Activated CD4-positive, alpha-beta memory T cell treated with anti-CD3 and anti-CD28 coated beads for 36 hours (primary cell): ENCODE measurements at places on chromosomes 4 and X.

GRCh38 chr4:112296949-112297880, at the start of gene ALPK1:
Gene ALPK1 (plus strand): TSS chr4:112297369.
- DNase-seq: no peak

DNA sequence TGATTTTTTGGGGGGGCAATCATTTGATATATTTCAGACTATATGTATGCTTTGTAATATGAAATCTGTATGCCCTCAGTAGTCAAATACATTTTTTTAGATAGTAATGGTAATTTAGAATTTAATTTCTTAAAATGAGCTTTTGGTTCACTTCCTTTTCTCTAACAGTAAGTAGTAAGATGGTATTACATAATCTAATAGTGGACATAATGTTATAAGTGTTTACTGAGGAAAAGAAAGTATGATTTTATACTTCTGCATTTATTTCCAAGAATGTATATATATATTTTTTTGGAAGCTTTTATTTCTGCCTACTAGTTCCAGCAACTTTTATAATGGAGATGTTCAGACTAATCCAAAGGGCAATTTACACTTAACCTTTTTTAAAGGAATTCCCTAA, 1450.7 kb upstream of the TENM3 start:
- no peak for DNase-seq

DNA sequence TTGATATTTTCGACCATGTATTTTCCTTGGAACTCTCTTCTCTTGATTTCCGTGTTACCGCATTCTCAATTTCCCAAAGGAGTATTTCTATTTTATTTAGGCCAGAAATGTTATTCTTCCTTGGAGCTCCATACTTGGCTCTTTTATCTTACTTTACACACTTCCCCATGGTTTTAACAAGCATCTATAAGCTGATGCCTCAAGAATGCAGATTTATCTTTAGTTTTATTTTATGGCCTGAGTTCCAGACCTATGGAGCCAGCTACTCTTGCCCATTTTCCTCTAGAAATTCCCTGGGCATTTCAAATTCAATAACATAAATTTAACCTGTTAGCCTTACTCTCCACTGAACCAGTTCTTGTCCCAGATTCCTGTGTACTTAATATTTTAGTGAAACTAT, 43.7 kb downstream of the SULT1E1 start:
- DNase-seq: no peak

DNA sequence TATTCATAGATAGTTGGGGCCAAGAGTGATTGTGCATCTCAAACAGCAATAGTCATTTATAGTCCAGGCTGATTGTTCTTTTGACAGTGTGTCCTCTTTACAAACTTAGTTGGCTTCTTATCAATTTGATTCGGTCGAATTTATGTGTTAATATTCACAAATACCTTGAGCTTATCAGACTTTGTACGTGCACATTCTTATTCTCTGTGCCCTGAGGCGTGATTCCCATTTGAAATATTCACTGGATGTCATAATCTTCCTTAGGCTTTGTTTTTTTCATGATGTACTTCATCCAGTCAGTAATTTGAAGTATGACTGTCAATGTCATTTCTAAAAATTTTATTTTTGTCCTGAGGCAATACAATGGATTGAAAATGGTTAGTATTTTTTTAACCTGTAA, 263.5 kb upstream of the PCDH7 start:
- DNase-seq: no peak

GRCh38 chrX:101370888-101371504, 15.0 kb downstream of the BTK start:
- DNase-seq: no peak

- DNase-seq: no peak
Measured at GRCh38 chr4:13992975-13993520, 365.5 kb upstream of the BOD1L1 start.

- no peak for DNase-seq
Measured at GRCh38 chr4:73387552-73387951, 16.5 kb upstream of the ALB start.

DNA sequence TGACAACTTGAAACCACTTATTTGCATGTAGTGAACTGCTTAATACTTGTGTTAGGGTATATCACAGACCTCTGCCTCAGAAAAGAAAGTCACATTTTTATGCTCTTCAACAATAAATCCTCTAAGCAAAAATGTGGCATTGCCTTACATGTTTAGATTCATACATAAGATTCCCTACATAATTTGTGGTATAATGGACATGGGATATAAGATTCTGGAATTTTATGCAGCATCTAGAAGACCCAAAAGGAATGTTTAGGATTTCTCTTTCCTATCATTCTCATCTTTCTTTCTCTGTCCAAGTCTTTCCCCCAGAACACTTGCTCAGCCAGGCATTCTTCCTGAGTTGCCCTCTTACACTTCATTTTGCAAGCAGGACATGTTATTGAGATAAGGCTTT, 37.7 kb upstream of the TET2 start:
- DNase-seq: no peak

GRCh38 chr4:19193274-19193981, 1058.3 kb upstream of the SLIT2 start:
- DNase-seq: no peak

GRCh38 chr4:168551211-168551610, 54.4 kb downstream of the PALLD start:
- no peak for DNase-seq

GRCh38 chr4:8207314-8207713, 8.2 kb downstream of the SH3TC1 start:
- DNase-seq: no peak

- no peak for DNase-seq
Measured at GRCh38 chr4:40956721-40957255, 207.0 kb downstream of the NSUN7 start.

- DNase-seq: no peak
Measured at GRCh38 chr4:54005475-54005874, 58.9 kb downstream of the CHIC2 start.

- no peak for DNase-seq
Measured at GRCh38 chr4:20474119-20474518, 222.4 kb downstream of the SLIT2 start.

DNA sequence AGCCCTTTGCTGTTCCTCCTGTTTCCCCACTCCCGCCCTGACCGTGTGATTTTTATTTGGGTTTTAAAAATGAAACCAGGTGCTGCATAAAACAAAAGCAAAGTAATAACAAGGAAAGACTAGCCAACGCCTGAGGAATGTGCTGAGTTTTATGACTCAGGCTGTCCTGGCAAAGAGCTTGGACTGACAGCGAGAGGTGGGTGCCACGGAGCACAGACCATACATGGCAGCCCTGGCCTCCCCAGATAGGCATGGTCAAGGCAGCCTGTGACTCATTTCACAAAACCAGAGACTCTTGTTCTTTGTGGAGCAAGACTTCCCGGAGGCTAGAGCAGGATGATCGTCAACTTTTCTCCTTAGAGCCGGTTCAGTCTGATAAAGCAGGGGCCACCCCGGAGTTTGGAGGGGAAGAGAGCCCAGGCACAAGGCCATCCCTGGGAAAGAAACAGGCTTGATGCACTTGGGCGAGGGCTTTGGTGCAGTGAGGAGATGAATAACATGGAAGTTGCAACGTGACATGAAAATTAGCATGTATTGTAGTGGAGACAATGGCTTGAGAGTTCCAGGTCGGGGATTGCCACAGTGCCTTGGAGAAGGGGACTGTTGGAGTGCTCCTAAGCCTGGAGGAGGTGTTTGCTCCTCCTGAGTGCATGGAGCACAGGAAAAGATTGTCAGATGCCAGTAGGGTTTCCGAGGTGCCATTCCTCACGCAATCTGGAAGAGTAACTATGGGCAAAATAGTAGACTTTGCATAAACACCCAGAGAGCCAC, 54.8 kb downstream of the C4orf51 start:
- peak; percentile 39 for DNase-seq

DNA sequence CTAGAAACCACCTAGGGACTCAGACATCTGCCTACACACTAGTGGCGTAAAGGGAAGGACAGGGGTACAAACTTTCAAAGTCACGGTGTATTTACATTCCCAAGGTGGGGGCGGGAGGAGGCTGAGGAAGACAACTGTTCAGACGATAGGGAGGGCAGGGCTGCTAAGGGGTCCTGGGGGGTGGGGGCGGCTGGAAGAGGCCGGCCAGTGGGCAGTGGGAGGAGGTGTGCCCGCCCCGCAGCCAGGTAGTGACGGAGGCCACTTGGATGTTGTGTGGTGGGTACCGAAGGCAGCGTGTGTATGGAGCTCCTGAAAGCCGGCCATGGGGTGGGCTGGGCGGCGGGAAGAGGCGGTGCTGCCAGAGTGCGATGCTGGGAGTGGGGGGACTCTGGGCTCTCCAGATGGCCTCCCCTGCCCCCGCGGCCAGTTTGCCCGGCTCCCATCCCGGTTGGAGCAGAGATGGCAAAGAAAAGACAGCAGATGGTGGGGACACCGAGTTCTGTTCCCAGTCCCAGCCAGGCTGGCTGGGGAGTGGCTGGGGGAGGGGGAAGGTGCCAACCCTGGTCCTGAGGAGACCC, 24.2 kb downstream of the L1CAM start:
- DNase-seq: no peak

DNA sequence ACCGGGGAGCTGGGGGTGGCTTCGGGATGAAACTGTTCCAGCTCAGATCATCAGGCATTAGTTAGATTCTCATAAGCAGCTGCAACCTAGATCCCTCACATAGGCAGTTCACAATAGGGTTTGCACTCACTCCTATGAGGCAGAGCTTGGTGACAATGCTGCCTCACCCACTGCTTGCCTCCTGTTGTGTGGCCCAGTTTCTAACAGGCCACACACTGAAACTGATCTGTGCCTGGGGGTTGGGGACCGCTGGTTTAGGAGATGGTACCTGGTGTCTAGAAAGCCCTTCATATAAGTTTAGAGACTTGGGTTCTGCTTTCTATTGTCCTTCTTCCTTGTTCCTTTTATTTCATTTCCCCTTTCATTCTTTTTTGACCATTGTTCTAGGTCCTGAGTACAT, 234.2 kb downstream of the FRAS1 start:
- no peak for DNase-seq

DNA sequence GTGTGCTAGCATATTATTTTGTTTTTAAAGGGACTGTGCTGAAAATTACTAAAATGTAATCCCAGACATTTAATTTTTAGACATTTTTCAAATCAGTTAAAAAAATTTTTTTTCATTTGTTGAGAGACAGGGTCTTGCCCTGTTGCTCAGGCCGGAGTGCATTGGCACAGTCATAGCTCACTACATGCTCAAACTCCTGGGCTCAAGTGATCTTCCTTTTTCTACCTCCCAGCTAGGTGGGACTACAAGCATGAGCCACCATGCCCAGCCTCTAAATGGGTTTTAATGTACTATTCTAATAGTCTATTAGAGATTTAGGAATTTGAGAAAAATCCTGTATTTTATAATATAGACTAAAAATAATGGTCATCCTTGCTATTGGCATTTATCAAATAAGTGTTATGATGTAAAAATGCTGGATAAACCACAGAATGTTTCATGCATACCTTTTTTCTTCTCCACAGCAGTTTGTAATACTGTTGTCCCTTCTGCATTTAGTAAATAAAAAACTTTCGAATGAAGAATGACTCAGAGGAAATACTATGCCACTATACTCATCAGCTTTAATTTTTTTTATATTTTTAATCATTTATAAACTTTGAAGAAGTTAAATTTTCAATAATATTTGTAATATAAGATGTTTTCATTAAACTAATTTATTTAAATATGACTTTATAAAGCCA, 29.9 kb downstream of the CPEB2 start:
- no peak for DNase-seq

DNA sequence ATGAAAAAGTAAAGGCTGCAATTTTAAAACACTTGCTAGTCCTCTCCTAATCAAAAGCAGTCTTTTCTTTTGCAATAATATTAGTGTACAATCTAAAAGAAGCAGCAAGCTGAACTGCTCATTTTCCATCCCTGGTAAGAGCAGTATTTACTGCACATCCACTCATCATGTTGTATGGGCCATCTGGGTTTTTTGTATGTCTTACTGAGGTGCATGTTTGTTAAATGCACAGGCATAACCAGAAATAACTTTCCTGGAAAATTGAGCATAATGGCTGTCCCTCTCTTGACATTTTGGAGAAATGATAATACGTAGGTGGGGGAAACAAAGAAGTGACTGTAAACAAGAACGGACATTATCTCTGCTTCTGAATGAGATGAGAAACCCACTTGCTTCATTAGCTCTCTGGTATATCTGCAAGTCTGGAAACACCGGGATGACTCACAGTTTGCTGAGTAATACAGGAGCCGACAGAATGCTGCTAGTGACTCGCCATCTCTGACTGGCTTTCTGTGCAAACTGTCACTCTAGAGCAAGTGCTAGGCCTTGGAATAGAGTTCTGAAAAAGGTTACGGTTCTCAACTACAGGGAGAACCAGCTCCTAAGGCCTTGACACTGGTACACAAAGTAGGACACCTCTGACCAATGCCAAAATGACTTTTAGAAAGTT, 85.7 kb upstream of the MTM1 start:
- peak; percentile 77 for DNase-seq
